ENCODE measurements at places on chromosomes 3 and 15.

DNA sequence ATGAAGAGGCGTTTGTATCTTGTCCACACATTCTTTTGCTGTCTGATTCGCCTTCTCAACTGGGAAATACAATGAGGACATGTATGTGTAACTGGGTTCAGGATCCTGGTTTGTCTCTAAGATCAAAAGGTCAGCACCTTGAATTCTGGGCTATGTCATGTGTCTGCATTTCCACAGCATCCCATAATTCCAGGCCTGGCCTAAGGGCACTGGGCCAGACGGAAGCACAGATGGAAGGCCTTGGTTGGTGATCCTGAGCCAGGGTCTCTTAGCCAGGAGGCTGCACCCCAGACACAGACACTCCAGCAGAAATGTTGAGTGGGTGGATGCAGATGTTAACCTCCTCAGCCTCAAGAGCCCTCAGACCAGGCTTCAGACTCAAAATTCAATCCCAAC is 23.7 kb upstream of the HERC1 start:
- DNase-seq = no peak

DNA sequence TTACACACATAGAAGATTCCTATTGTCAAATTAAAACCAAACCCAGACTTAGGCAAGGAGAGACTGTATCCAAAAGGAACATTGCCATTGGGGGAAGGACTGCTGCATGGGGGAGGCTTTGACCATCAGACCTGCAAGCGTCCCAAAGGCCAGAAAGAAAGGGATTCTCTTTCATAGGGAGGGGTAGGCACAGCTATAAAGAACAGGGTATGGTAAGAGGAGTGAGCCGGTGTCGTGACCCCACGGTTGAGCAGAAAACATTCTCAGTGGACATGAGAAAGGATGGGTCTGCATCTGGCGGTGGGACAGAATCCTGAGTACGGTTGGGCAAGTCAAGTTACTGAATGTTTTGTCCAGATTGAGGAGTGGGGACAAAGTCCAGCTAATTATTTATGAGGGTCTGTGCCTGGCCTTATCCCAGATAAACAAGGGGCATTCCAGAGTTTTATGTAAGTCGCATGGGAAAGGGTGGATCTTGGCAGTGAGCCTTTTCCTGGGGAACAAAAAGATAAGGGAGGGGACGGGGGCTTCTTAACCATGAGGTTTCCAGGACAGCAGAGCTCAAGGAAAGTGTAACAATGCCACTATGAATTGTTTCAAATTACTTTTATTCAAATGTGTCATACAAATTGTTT is 357.8 kb downstream of the OCA2 start:
- no peak for DNase-seq

DNA sequence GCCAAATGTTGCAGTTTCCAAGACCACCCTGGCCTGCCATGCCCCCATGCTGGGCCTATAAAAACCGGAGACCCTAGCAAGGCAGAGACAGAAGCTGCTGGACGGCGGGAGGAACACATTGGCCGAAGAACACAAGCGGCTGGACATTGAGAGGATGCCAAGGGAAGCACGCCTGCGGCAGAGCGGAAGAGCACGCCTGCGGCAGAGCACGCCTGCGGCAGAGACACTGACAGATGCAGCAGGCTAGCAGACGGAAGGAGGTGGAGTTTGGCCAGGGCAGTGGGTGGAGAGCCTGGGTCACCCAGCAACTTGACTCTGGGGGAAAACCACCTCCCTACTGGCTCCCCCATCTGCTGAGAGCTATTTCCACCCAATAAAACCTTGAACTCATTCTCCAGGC is 322.3 kb upstream of the TBL1XR1 start:
- DNase-seq = no peak

- no peak for DNase-seq
Measured at GRCh38 chr15:64732156-64732860, 43.1 kb downstream of the RBPMS2 start.

- peak; percentile 78 for DNase-seq
Measured at GRCh38 chr3:50572801-50573371, 3.6 kb downstream of the HEMK1 start.

DNA sequence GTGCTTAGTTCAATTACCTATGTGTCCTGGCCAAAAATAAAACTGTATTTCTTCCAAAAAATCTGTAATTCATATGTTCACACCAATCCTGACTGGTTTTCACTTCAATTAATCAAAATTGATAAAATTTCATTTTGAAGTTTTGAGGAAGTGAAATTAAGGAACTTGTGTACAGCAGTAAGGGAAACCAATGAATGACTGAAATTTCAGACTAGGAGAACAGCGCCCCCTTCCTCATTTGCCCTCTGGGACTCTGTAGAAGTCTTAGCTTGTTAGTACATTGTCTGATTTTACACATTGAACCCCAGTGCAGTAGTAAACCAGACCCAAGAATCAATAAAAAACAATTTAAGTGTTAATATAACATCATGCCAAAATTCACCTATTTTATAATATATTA is 495.3 kb upstream of the AGTR1 start:
- no peak for DNase-seq
